ENCODE measurements at places on chromosomes 12 and 14. TPM values are rescaled to one million over a fixed set of nuclear protein-coding genes. Genes with fewer than 3 reads are reported as not detected.

GRCh38 chr14:54570631-54571415, 3.9 kb downstream of the SAMD4A start:
- no peak for DNase-seq

DNA sequence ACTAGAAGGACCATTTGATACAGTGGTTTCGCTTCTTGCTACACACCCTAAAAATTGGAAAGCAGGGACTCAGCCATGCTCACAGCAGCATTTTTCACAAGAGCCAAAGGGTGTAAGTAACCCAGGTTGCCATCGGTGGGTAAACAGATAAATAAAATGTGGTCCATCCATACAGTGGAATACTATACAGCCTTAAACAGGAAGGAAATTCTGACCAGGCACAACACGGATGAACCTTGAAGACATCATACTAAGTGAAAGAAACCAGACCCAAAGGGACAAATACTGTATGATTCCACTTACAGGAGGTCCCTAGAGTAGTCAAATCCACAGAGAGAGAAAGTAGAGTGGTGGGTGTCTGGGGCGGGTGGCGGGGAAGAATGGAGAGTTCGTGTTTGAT, 220.9 kb downstream of the PHETA1 start:
- no peak for DNase-seq

DNA sequence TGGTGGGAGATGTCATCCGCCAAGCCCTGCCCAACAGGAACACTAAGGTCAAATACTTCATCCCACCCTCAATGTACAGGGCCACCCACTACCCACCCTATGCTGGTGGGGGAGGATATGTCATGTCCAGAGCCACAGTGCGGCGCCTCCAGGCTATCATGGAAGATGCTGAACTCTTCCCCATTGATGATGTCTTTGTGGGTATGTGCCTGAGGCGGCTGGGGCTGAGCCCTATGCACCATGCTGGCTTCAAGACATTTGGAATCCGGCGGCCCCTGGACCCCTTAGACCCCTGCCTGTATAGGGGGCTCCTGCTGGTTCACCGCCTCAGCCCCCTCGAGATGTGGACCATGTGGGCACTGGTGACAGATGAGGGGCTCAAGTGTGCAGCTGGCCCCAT, 3.5 kb downstream of the B3GNT4 start:
- DNase-seq: no peak

DNA sequence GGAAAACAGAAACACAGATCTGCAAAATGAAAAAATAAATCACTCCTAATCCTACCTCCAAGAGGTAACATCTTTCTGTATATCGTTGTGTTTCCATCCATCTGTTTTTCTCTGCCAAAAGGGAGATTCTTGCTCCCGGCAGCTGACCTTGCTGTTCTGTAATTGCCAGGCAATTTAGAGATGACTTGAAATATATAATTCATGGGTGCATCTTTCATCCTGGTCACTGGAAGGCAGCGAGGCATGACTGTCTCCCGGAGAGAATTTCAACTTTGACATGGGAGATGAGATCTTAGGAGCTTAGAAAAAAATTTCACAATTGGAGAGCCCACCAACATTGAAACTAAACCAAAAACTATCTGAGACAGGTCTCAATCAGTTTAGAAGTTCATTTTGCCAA, 53.0 kb downstream of the WSCD2 start:
- no peak for DNase-seq

The PA2G4 gene
- total RNA-seq: 487 TPM

The RND1 gene
- total RNA-seq: 0.11 TPM

Measured in SK-MEL-5 (cell line).